NCI-H226 (cell line): ENCODE measurements at places on chromosomes 5 and 9.
A peak's percentile ranks its signal among the peaks of the same experiment; 100 is the strongest.

- no peak for DNase-seq
Observed at GRCh38 chr5:151926188-151926587, 1.5 kb upstream of the GLRA1 start.

DNA sequence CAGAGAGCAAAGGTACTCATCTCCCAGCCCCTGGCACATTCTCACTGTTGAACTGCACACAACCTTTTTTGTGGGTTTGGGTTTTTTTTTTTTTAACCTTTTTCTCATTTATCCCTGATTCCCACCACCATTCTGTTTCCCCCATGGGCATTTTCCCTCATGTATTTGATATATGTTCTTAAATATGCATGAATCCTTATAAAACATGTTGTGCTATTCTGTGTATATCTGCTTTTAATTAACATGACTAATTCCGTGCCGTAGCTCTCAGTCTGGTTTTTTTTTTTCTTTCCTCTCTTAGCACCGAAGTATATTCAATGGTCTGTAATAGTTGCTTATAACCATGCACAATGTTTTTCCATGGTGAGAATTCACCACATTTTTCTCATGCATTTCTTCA lies 204.5 kb downstream of the RGS3 start:
- DNase-seq: no peak

- peak; percentile 26 for DNase-seq
Observed at GRCh38 chr9:126043681-126044080, 282.9 kb upstream of the MVB12B start.

- no peak for DNase-seq
Observed at GRCh38 chr5:133687212-133688061, 75.1 kb upstream of the FSTL4 start.

DNA sequence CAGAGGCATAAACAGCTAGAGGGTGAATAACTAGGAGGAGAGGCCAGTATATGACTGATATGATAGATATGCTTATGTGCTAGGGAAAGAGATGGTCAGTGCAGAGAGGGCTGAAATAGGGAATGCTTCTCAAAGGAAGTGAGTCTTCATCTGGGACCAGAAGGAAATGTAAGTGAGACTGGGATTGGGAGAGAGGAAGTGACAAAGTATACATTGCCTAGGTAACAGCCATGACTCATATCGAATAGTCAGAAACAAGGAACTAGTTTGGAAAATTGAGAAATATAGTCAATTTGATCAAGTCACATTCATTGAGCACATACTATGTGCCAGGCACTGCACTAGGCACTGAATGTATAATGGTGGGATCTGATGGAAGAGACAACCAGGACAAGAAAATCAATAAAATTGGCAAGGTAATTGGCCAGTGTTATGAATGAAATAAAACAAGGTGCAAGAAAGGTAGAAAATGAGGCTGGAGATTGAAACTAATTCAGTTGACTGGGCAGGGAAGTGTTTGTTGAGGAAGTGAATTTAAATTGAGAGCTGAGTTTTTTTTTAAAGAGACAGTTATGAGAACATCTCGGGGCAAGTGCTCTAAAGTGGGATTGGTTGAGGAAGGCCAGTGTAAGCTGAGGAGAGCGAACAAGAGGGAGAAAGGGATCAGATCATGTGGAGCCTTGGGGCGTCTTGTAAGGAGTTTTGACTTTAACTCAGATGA lies 4.3 kb downstream of the ERAP2 start:
- peak; percentile 86 for DNase-seq

- DNase-seq: peak; percentile 37
Observed at GRCh38 chr9:34994260-34994899, 4.8 kb downstream of the DNAJB5 start.

DNA sequence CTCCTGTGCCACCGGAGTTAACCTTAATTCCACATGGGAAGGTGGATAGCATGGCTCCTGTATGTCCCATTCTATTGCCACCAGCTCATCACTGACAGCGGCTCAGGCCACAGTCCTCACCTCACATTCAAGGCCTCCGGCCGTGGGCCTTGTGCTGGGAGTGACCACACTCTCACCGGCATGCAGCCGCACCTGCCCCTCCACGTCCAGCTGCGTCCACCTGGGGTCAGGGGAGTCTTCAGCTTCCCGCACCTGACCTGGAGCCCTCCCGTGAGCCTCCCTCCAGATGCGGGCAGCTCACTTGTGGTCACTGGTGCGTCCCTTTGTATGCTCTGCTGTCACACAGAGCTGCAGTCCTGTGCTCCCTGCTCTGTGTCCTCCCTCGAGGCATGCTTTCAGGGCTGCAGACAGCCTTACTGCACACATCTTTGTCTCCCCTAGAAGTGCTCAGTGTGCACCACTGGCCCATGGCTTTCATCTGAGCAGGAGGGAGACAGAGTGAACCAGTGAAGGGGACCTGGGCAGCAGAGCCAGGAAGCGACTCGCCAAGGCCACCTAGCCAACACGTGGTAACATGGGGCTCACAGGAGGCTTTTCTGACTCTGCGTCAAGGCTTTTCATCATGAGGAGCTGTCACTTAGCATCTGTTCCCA lies 210.1 kb downstream of the ERCC6L2 start:
- DNase-seq: no peak

DNA sequence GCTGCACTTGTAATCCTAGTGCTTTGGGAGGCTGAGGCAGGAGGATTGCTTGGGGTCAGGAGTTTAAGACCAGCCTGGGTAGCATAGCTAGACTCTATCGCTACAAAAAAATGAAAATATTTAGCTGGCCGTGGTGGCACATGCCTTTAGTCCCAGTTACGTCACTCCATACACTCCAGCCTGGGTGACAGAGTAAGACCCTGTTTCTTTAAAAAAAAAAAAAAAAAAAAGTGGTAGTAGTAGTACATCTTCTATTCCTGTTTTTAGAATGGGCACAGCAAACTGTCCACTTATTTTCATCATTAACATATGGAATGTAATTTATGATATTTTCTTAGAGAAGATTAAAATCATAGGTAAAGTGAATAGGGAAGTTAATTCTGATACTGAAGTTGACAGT lies 48.2 kb downstream of the TRIO start:
- no peak for DNase-seq

- peak; percentile 98 for DNase-seq
Observed at GRCh38 chr5:72319976-72320752, at the start of the genes MRPS27 and PTCD2. TSS of gene MRPS27 (minus strand) at chr5:72320240. CDS start at chr5:72320221, 19 bp downstream. TSS of gene PTCD2 (plus strand) at chr5:72320373. CDS start at chr5:72320383, 10 bp downstream.

DNA sequence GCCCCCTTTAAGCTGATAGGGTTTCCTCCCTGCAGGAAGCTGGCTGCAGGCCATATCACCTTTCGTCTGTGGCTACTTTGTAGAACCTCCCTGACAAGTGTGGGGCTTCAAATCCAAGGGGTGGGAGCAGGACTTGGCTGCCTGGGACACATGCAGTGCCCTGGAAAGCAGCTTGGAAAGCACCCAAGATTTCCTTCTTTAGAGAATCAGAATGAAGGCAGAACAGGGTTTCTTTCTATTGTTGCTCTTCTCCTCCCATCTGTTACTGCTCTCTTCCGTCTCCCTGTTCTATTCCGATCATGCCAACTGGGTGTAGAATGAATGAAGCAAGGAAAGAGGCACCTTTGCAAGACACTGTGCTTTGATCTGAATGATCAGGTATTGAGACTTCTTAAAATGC lies 282.2 kb downstream of the MED10 start:
- no peak for DNase-seq

GRCh38 chr5:34535944-34536623 lies 120.0 kb upstream of the RAI14 start:
- DNase-seq: no peak

- DNase-seq: no peak
Observed at GRCh38 chr5:73365990-73366667, 82.4 kb downstream of the FOXD1 start.

GRCh38 chr9:113650207-113651131 lies 186.9 kb downstream of the RGS3 start:
- peak; percentile 63 for DNase-seq

DNA sequence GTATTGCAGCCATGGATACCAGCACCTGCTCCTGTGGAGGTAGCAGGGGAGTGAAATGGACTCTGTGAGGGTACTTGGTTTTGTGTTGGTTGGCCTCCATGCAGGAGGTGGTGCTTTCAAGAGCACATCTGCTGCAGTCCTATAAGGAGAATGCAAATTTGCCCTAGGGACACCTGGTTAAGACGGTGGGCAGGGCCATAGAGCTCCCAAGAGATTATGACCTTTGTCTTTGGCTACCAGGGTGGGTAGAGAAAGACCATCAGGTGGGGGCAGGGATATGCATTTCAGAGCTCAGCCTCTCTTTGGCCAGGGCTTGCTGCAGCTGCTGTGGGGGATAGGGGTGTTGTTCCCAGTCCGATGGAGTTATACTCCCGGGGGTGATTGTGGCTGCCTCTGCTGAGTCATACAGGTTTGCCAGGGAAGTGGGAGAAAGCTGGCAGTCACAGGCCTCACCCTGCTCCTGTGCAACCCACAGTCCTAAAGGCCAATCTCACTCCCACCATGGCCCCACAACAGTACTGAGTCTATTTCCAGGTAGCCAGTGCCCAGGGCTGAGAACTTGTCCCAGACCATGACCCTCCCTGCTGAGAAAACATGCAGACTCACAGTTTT lies 14.0 kb upstream of the PDLIM4 start:
- DNase-seq: no peak

- DNase-seq: peak; percentile 2
Observed at GRCh38 chr9:100324594-100325200, 28.0 kb downstream of the TEX10 start.

DNA sequence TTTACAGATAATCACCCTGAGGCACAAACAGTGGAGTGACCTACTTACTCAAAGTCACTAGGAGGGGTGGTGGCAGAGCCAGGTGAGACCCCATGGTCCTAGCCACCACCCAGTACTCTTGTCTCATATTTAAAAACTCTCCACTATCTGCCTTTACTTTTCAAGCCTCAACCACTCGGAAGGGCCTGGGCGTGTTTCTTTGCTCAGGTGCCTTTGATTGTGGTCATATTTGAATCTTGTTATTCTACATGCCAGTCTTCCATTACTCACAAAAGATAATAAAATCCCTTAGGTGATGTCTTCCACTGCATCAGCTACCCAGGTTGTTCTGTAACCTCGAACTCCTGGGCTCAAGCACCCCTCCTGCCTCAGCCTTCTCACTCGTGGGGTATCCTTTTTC lies 20.7 kb upstream of the TRIM36 start:
- DNase-seq: no peak

DNA sequence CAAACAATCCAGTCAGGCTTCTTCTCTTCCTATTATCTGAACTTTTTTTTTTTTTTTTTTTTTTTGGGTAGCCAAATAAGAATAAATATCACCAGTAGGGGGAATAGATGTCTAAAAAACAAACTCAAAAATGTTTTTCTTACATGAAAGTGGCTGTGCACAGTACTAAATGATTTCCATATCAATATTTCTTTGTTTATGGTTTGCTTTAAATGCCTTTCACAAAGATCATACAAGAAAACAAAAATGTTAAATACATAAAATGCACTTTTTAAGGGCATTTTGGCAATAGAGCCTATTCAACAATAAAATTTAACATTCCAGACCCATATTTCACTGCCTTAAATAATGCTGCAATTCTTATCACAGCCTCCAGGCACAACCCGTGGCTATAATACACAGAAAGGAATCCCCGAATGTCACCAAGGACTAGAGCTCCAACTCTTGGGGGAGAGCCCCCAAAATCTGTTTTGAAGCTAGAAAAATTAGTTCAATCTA lies 91.1 kb upstream of the TBCA start:
- DNase-seq: no peak

DNA sequence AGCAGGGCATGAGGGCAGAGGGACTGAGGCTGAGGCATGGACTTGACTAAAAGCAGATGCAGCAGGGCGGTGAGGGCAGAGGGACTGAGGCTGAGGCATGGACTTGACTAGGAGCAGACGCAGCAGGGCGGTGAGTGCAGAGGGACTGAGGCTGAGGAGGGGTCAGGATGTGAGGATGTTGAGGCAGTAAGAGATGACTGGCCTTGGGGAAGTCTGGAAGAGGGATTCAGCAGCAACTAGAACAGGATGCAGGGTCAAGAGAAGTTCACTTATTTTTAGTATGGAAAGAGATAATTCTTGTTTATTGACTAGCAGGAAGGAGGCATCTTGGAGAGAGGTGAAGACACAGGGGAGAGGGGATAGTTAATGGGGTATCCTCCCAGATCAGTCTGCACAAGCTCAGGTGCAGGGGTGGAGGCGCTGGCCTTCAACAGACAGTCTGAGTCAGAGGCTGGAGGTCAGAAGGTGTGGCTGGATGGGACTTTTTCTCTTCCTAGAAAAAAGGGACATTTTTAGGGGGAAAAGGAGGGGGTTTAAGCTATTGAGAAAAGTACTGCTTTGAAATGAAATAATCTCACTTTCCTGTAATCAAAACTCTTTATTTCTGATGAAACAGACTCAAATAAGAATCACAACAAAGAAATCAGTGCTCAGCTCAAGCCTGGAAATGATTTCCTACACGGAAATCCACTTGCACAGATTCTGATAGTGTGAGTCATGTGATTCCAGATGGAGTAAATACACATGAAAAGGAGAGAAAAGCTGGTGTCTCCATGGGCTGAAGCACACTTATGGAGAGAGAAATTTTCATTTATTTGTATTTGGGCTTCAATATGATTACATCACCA lies 130.9 kb downstream of the PALM2AKAP2 start:
- DNase-seq: peak; percentile 63

- DNase-seq: no peak
Observed at GRCh38 chr9:119839888-119840287, 470.7 kb upstream of the BRINP1 start.

- no peak for DNase-seq
Observed at GRCh38 chr9:93129286-93129685, 4.8 kb downstream of the NINJ1 start.

DNA sequence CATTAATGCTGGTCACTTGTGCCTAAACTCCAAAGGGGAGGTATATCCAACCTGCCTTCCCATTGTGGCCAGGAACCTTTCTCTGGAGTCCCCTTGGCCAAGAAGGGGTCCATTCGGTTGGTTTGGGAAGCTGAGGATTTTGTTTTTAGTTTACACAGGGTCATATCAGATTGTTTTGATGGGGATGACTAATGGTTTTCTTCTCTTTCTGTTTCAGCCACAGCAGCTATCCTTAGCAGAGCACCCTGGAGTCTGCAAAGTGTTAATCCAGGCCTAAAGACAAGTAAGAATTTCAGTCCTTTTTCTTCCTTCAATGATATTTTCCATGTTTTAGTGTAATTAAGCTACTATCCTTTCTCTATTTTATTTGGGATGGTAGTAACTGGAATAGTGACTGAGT lies 127.8 kb upstream of the CCDC152 start:
- no peak for DNase-seq

DNA sequence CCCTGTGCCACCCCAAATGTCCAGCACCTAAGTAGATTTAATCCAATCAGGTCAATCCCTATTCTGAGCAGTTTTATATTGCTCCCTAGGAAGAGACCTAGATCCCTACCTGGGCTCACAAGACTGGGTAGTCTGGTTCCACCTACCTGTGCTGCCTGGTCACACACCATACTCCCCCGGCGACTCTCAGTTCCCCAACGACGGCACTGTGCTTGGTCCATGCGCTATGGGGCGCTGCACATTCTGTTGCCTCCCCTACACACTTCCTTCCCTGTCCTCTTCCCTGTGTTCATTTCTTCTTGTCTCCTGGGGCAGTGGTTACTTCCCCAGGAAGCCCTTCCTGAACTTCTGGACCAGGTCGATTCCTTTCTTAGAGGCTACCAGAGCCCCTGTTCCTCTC lies 109.9 kb upstream of the IL12B start:
- no peak for DNase-seq

GRCh38 chr9:37925006-37925405 lies 21.1 kb upstream of the SLC25A51 start:
- no peak for DNase-seq
